ENCODE measurements at places on chromosomes 13 and 19.

- DNase-seq: no peak
Measured at GRCh38 chr13:92838786-92839185, 387.8 kb upstream of the GPC6 start.

- DNase-seq: no peak
Measured at GRCh38 chr13:88086577-88086976, 415.4 kb downstream of the SLITRK5 start.

GRCh38 chr19:4482721-4483364 is 10.7 kb downstream of the HDGFL2 start:
- DNase-seq: no peak

DNA sequence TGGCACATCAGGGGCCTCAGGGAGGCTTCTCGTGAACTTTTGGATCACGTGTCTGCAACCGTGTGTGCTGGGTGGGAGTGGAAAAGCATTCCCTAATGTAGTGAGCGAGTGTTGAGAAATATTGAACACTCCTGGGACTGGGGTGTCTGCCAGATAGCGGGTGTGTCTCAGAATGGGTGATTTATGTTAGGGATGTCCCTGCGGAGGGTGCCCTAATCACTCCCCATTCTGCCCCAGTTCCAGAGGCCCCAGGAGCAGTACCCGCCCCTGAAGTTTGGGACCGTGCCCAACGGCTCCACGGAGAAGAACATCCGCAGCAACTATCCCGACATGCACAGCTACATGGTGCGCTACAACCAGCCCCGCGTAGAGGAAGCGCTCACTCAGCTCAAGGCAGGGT is 24.2 kb upstream of the GRWD1 start:
- peak; percentile 56 for DNase-seq

DNA sequence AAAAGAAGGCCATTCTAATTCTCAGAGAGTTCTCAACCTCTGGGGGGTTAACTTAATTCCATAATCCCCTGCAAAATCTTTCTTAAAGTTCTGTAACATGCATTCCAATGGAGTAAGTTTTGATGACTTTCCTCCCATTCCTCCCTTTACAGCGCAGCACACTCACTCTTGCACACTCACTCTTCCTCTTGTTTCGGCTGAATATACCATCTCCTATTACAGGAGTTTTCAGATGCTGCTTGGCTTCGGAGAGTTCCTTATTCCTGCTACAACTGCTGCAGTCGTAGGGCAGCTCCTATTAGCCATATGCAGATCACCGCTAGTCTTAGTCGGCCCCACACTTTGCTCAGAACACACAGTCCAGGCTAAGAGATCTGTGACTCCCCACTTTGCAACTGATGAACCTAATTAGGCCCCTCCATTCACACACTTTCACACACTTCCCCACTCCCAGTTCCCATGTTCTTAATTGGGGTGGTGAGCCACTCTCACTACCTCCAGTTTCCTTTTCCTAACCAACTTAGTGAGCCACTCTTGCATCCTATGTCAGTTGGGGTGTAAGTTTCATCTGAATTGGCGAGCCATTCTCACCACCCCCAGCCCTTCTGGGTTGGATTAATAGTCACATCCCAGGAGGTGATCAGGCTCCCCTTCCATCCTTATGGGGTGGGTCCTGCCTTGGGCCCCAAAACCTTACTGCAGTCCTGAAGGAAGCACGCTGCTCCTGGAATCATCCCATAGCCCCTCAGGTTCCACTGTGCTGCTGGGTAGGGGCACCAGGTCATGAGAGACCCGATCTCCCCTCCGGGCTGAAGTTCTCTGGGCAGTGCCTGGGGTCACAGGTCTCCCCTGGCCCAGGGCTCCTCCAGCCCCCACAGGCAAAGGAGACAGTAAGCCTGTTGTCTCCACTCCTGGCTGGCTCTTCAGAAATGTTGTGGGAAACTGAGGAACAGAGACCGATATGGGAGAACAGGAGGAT is 53.9 kb downstream of the OR10H4 start:
- DNase-seq: no peak

GRCh38 chr19:38277549-38277948 is 13.2 kb downstream of the SPINT2 start:
- DNase-seq: no peak

DNA sequence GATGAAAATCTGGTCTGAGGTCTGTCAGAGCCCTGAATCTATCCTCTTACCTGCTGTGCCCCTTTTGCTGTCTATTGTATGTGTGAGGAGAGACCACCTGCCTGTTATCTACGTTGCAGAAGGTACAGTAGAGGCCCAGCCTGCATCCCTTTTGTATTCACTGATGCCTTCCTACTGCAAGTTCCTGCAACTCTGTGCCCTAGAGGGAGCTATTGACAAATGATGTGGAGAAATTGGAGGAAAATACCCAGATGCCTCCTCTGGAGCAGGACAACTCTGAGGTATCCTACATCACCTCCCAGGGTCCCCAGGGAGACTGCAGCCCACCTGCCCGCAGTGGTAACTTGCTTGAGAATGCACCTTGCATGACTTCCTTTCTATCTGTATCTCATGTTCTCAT is 33.7 kb downstream of the SIAH3 start:
- no peak for DNase-seq

GRCh38 chr13:34364633-34365032 is 546.7 kb downstream of the RFC3 start:
- DNase-seq: no peak

- DNase-seq: peak; percentile 42
Measured at GRCh38 chr13:73767747-73768315, 366.4 kb downstream of the KLF12 start.

GRCh38 chr19:40616178-40616577 is 15.0 kb downstream of the LTBP4 start:
- DNase-seq: no peak
